H9 (cell line): ENCODE measurements at places on chromosomes 3 and 15. TPM values are rescaled to one million over a fixed set of nuclear protein-coding genes. Genes with fewer than 3 reads are reported as not detected.

DNA sequence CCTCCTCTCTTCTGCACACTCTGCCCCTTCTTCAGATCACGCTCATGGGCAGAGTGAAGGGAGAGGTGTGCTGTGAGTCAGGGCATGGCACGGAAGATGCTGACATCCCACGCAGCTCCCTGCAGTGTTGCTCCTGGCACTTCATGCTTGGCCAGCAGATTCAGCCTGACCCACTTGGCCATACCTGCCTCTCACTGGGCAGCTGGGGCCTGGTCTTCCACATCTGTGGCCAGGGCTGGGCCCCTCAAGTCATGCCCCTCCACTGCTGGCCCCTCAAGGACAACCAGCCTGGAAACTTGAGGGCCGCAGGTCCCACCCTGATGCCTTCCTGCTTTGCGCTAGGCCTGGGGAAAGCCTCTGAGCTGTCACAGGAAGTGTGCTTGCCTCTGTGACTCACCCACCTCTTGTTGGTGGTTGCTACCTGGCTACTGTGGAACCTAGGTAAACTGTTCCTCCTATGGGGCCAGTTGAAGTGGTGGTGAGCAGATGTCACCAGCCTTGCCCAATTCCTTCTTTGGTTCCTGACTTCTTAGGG, 48.7 kb downstream of the BSN start:
- no peak overlapping the region for H3K4me3 ChIP-seq
- no peaks in the 10 kb centered on the region for H3K27me3 ChIP-seq
- no peaks in the 10 kb centered on the region for H3K4me1 ChIP-seq
- H3K27ac ChIP-seq, result no peak overlapping the region

DNA sequence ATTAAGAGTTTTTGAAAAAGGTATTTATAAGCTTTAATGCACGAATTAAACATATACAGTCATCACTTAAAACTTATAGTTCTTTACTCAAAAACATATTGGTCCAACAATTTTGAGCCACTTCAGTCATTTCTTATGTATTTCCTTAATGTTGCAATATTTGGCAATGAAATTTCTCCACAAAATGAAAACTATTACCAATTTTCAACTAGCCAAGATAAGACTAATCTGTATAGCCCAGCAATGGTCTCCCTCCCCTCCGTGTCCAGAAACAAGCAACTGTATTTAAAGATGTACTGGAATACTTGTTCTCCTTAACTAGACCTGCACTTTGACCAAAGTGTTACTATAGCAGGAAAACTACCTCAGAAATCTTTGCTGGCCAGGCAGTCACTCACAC, 9.2 kb downstream of the ARF4 start:
- no peaks in the 10 kb centered on the region for H3K27me3 ChIP-seq
- H3K36me3 ChIP-seq, result peaks cover 7% of the 10 kb centered on the region; the same call in 2 of the 3 replicates
- no peak overlapping the region for H3K27ac ChIP-seq
- H3K4me3 ChIP-seq, result no peak overlapping the region
- no peak for DNase-seq
- H3K4me1 ChIP-seq, result no peaks in the 10 kb centered on the region

DNA sequence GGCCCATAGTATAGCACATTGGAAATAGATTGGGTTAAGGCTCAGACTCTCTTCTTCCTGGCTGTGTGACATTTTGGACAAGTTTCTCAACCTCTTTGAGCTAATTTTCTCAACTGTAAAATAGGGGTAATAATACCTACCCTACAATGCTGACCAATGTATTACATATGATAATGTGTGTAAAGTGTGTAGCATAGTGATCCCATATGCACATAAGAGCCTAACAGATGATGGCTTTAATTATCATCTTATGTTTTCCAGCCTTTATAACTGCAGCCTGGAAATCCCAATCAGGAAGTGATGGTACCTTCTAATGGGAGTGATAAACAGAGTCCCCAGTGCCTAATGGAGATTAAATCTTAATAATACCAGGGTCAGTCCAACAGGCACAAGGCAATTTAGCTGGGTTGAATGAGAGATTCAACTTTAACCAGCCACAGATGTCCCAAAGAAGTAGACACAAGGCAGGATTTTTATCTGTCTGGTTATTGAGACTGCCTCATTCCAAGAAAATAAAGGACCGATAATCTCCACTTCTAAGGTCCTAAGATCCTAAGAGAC, 12.0 kb downstream of the ADAMTS9 start:
- peaks cover 14% of the 10 kb centered on the region; the same call in 1 of the 2 replicates for H3K27me3 ChIP-seq
- H3K4me3 ChIP-seq, result no peak overlapping the region
- peaks cover 8% of the 10 kb centered on the region; the same call in 1 of the 2 replicates for H3K4me1 ChIP-seq
- H3K36me3 ChIP-seq, result no peaks in the 10 kb centered on the region
- DNase-seq, result no peak

Gene KLHDC8B
- 13.5 and 14.4 TPM in 2 replicates for total RNA-seq

DNA sequence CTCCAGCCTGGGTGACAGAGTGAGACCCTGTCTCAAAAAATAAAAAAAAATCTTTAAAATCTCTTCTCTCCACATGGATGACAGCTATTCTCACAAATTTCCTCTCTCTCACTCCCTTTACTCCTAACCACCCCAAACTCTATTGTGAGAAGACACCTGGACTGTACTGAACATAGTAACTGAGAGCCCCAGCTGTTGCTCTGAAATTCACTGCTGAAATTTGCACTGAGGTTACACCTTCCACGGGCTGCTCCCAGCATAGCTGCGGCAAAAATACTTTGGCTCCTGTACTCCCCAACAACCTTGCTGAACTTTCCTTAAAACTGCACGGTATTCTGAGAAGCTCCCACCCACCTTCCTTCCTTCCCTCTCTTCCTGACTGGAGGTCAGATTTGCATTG, 4.4 kb upstream of the PCCB start:
- H3K36me3 ChIP-seq, result no peaks in the 10 kb centered on the region
- H3K4me1 ChIP-seq, result no peaks in the 10 kb centered on the region
- no peak overlapping the region for H3K27ac ChIP-seq
- DNase-seq, result no peak
- H3K4me3 ChIP-seq, result no peak overlapping the region

DNA sequence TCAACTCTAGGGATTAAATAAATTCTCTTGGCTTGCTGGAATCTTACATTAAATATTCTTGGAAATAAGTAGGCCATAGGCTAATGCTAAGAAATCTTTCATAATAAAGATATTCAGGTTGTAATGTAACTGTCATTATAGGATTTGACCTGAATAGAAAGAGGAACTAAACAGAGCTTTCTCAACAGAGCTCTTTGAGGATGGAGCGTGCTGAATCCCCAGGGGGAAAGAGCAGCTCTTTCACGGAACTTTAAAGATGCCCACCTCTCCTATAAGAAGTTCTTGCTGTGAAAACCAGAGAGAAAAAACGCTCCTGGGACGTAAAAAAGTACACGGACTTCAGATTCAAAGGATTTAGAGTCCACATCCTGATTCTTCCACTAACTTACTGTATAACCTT, 77.9 kb downstream of the NTRK3 start:
- no peak overlapping the region for H3K4me3 ChIP-seq
- no peak for DNase-seq
- H3K27ac ChIP-seq, result no peak overlapping the region
- H3K27me3 ChIP-seq, result no peaks in the 10 kb centered on the region

Gene HYAL1
- total RNA-seq, result 2.0 and 2.2 TPM in 2 replicates

Gene SLC38A3
- 1.4 and 3.2 TPM in 2 replicates for total RNA-seq

DNA sequence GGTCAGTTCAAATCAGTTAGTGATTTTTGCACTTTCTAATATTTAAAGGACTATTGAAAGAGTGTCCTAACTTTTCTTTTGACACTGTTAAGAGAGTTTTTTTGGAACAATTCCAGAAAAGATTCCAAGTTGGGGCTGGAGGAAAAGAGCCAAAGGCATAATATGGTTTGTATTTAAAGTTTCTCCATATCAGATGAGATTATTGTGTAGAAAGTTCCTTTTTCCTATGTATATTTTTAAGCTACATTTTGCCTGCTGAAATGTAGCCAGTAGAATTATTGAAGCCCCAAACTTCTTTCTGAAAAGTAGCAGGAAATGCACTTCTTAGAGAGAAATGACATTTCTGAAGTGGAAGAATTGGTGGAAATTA, 136.5 kb upstream of the TSC22D2 start:
- no peak for DNase-seq
- no peak overlapping the region for H3K27ac ChIP-seq
- 0 out of 2 replicates have a peak, but pooled peaks cover 2% of the 10 kb centered on the region for H3K27me3 ChIP-seq
- no peak overlapping the region for H3K4me3 ChIP-seq
- H3K4me1 ChIP-seq, result no peaks in the 10 kb centered on the region

Gene ADCY5
- total RNA-seq, result 5.0 and 6.1 TPM in 2 replicates

Gene LYZL4
- total RNA-seq, result not detected in 2 replicates

Gene SNTN
- not detected in 2 replicates for total RNA-seq

GRCh38 chr3:146550743-146551510, 6.5 kb upstream of the PLSCR1 start:
- no peak for DNase-seq
- 0 out of 2 replicates have a peak, but pooled peaks cover 7% of the 10 kb centered on the region for H3K4me1 ChIP-seq
- H3K27ac ChIP-seq, result no peak overlapping the region

Gene ZNF860
- total RNA-seq, result 2.1 and 2.6 TPM in 2 replicates

DNA sequence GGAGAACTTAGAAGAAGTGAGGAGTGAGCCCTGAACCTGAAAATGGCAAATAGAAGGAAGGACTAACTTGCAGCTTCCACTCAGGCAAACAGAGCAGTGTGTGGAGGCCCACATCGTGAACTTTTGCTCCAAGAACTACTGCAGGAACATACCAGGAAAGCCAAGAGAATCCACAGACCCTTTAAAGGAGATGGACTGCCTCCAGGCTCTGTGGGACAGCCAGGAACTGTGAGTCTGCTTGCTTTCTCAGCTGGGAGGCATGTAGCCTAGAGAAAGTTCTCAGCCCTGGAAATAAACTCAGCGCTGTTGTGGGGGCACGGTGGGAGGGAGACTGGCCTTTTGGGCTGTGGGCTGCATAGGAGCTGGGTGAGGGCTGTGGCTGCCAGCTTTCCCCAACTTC, 93.0 kb downstream of the SNRK start:
- H3K4me1 ChIP-seq, result peaks cover 2% of the 10 kb centered on the region; the same call in 1 of the 2 replicates
- no peaks in the 10 kb centered on the region for H3K36me3 ChIP-seq
- DNase-seq, result no peak
- H3K27me3 ChIP-seq, result no peaks in the 10 kb centered on the region
- no peak overlapping the region for H3K27ac ChIP-seq

DNA sequence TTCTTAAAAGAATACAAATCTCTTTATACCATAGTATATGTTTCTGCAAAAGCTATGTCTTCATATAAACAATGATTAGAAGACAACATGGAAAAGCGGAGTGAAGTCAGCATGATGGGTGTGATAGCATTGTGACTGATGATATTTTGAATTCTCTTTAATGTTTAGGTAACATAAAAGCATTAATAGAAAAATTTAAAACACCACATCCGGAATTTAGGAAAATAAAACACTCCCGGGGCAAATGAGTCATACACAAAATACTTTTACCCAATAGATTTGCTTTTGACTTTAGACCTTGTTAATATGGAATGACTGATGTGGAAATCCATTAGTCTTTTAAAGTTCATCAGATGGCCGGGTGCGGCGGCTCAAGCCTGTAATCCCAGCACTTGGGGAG, 134.7 kb downstream of the P3H2 start:
- no peaks in the 10 kb centered on the region; the same call in 1 of the 2 replicates for H3K27me3 ChIP-seq
- H3K4me1 ChIP-seq, result peaks cover 6% of the 10 kb centered on the region; the same call in 1 of the 2 replicates
- H3K36me3 ChIP-seq, result peaks cover 27% of the 10 kb centered on the region
- no peak overlapping the region for H3K4me3 ChIP-seq
- no peak overlapping the region for H3K27ac ChIP-seq

GRCh38 chr15:57031605-57032004, 113.2 kb downstream of the TCF12 start:
- no peak overlapping the region for H3K27ac ChIP-seq
- H3K36me3 ChIP-seq, result no peaks in the 10 kb centered on the region
- no peak for DNase-seq
- no peaks in the 10 kb centered on the region for H3K27me3 ChIP-seq

DNA sequence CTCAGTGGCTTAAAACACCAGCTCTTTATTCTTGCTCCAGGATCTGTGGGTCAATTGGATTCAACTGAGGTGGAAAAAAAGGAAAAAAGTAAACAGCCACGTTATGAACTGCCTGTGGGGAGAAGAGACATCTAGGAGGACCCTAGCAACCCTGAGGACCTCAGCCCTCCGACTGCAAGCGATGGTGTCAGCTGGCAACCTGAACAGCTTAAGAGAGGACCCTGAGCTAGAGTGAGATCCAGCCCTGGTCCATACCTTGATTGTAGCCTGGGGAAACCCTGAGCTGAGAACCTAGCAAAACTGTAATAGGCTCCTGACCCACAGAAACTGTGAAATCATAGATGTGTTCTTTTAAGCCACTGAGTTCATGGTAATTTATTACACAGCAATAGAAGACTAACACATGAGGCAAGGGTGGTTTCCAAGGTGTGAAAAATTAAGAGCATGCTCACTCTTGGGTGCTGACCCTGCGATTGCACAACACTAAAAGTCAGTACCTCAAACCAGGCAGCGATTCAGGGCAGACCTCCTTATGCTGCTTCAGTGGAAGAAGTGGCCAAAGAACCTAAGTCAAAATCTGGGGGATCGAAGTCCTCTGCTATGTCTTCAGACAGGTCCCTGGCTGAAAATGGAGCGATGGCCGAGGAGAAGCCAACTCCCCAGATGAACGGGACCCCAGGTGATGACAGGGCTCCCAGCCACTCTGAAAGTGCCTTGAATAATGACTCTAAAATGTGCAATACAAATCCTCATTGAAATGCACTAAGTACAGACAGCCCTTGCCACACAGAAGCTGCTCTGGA, 57.7 kb downstream of the GASK1A start:
- no peak overlapping the region for H3K4me3 ChIP-seq
- DNase-seq, result peak; percentile 9
- no peaks in the 10 kb centered on the region for H3K27me3 ChIP-seq
